Left ventricle myocardium superior (tissue), 1 donor: ENCODE measurements at places on chromosomes 11 and 22. TPM values are rescaled to one million over a fixed set of nuclear protein-coding genes. Genes with fewer than 3 reads are reported as not detected.
A peak's percentile ranks its signal among the peaks of the same experiment; 100 is the strongest.

DNA sequence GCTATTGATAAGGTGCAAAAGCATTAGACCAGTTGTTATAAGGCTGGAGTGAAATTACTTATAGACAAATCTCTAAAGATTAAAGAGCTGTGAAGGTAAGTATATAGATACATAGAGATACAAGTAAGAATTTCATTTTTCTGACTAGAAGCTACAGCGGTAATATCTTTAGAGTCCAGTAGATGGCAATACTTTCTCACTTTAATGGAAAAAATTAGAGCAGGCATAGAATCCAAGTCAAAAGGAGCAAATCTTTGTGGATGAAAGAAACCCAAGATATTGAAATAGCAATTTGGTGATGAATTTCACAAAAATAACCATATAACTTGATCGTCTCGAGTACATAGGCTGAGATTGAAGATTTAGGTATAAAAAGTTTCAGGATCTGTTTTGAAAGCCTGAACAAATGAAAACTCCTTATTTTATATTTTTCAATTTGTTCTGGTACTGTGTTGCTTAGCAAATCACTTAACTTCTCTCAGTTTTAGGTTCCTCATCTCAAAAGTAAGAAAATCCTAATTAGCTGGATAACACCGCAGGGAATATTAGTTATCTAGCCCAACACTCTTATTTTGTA, 81.9 kb downstream of the UVRAG start:
- no peak for DNase-seq

Gene KRTAP5-9
- not detected for total RNA-seq

GRCh38 chr11:83459798-83460197, 173.6 kb upstream of the CCDC90B start:
- no peak for DNase-seq

- no peak for DNase-seq
Measured at GRCh38 chr11:127379686-127380085, 379.1 kb upstream of the KIRREL3 start.

DNA sequence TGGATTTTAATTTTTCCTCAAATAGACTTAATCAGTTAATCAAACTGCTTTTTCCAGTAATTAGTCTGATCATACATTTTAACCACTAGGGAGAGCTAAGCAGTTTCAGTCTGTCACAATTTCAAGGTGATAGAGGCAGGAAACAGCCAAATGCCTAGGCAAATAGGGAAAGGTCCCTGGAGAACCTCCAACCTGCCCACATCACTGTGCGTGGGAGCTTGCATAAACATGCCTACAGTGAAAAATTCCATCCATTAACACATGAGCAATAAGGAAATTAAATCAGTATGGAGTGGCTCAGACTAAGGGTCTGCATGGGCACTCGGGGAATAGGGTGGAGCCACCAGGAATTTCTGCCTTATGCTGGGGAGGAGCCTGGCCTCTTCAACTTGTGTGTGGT, 74.6 kb downstream of the AASDHPPT start:
- no peak for DNase-seq

Gene MPEG1
- total RNA-seq = 13.6 TPM

GRCh38 chr11:94650756-94651155, 83.6 kb downstream of the PIWIL4 start:
- DNase-seq = peak; percentile 82

Gene SCN4B
- 11.0 TPM for total RNA-seq

- DNase-seq = no peak
Measured at GRCh38 chr11:62688491-62688890, 839 bp downstream of the LRRN4CL start.

- no peak for DNase-seq
Measured at GRCh38 chr11:129374081-129374992, 1.3 kb upstream of the BARX2 start.

Gene TIGD3
- 0.97 TPM for total RNA-seq

GRCh38 chr11:93736129-93736528, 5.2 kb downstream of the TAF1D start:
- DNase-seq = no peak

Gene CHRNA10
- total RNA-seq = 0.89 TPM

Gene SPON1
- total RNA-seq = 3.4 TPM

DNA sequence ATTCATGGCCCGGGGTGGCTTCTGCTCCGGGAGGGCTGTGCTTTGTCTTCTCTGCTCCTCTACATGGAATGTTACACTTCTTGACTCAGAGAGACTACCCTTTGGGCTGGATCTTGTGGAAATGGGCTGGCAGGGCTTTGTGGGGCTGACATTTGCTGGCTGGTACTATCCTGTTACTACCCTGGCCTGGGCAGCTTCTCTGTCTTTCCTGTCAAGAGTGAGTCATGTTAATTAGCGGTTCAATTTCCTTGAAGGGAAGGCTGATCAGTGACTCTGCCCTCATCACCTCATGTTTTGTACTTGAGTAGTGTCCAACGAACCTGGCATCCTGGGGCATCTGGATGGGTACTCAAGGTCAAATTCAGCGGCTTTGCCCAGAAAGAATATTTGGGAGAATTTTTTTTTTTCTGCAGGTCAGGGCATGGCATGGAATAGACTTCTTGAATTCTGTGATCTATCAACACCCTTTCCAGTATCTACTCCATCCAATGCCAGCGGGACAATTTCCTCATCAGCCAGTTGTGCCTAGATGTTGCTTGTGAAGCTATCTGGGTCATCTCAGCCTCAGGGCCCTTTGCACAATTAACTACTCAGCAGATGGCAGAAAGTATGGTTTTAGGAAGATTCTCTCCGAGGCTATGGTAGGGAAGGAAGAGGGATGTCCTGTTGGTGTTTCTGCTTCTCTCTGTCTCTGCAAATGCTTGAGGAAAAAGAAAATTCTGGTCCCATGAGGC, 140.5 kb upstream of the PLET1 start:
- DNase-seq = no peak

DNA sequence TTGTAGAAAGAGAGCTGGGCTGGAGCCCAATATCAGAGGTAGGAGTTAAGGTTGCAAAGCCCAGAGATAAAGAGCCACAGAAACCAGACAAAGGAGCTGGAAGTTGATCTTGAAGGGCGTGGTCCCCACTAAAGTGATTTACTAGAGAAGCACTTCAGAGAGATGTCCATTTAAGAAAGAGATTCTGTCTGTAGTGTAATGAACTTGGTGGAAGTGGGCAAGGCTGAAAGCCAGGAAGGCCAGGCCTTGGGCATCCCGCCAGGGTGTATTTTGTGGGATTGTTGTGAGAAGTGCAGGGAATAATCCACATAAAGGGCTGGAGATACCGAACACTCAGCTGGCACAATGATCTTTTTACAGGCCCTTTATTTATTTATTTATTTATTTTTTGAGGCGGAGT, 1398.8 kb downstream of the TBC1D22A start:
- DNase-seq = no peak

- no peak for DNase-seq
Measured at GRCh38 chr11:122910775-122911174, 28.2 kb downstream of the JHY start.

GRCh38 chr11:125425601-125426000, 70.5 kb downstream of the FEZ1 start:
- peak; percentile 82 for DNase-seq

GRCh38 chr11:69861901-69862300, 42.7 kb upstream of the FGF3 start:
- DNase-seq = no peak

Gene OR8G5
- not detected for total RNA-seq

DNA sequence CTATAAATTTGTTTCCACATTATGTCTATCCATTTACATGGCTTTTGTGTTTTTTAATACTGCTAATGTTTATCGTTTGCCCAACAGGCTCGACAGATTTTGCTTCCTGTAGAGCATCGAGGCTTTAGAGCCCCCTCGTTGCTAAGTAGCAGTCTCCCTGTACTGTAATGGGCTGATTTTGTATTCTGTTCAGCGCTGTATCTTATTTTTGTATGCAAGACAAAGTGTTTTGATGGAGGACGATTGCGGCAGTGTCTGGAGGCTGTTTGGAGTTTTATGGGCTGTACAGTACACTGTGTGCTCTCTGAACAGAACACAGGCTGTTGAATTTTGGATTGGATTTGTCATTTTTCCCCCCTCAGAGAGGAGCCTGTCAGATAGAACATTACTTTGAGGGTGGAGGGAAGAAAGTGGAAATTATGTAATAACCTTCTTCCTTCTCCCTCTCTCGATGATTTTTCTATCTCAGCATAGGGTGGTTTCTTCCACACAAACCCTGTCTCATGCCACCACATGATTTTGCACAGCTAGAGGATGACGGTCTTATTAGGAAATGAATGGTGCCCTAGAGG, 104.4 kb downstream of the ZBTB16 start:
- DNase-seq = no peak
